ENCODE measurements at places on chromosomes 6 and 20.

GRCh38 chr6:145080651-145081050 is 654.7 kb downstream of the EPM2A start:
- DNase-seq = no peak

- DNase-seq = no peak
These were observed 20.1 kb downstream of the C6orf163 start for GRCh38 chr6:87364602-87365252.

GRCh38 chr6:129685662-129686031 is 24.3 kb downstream of the ARHGAP18 start:
- no peak for DNase-seq

GRCh38 chr6:105757512-105758200 is 328.5 kb upstream of the PRDM1 start:
- no peak for DNase-seq

- no peak for DNase-seq
These were observed 25.8 kb downstream of the SYNDIG1 start for GRCh38 chr20:24495266-24495665.

- no peak for DNase-seq
These were observed 121.7 kb upstream of the CCN2 start for GRCh38 chr6:132072831-132073230.

DNA sequence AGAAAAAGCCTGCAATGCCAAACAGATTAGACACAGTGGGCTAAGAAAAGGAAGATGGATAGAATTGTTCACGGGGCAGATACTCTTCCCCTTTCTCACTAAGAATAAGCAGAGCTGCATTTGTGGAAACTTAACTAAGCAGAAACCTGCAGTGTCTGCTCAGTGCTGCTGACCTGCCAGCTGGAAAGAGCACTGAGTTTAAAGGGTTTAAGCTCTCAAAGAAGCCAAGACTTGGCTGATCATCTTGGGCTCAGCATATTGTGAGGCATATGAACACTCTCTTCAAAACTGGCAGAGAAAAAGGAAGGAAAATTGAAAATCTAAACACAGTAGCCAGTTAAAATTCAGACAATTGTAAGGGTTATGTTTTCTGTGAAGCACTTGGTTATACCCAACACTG is 711.1 kb upstream of the EPHA7 start:
- DNase-seq = no peak

DNA sequence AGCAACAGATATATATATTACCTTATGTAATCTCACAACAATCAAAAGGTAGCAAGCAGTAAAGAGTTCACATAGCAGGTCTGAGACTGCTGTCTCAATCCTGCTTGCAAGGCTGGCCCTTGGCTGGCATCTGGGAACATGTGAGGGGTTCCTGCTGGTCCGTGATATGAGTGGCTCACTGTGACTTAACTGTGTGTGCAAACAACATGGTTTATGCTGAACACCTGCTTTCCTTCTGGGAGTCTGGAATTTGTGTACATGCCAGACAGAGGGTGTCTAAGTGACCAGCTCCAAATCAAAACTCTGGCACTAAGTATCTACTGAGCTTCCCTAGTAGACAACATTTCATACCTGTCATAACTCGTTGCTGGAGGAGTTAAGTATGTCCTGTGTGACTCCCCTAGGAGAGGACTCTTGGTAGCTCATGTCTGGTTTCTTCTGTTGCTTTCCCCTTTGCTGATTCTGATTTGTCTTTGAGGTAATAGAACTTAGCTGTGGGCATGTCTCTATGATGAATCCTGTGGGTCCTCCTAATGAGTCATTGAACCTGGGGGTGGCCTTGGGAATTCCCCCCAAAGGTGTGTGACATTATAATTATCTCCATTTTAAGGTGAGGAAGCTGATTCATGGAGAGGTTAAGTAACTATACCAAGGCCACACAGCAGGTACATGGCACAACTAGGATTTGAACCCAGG is 131.6 kb upstream of the NEDD9 start:
- peak; percentile 39 for DNase-seq

- DNase-seq = no peak
These were observed 11.3 kb downstream of the STK35 start for GRCh38 chr20:2112910-2113309.

GRCh38 chr6:84583784-84584183 is 180.6 kb downstream of the TBX18 start:
- no peak for DNase-seq

- DNase-seq = no peak
These were observed 153.9 kb downstream of the LPA start for GRCh38 chr6:160510199-160510598.

GRCh38 chr6:13117570-13117969 is 210.8 kb downstream of the TBC1D7 start:
- no peak for DNase-seq

DNA sequence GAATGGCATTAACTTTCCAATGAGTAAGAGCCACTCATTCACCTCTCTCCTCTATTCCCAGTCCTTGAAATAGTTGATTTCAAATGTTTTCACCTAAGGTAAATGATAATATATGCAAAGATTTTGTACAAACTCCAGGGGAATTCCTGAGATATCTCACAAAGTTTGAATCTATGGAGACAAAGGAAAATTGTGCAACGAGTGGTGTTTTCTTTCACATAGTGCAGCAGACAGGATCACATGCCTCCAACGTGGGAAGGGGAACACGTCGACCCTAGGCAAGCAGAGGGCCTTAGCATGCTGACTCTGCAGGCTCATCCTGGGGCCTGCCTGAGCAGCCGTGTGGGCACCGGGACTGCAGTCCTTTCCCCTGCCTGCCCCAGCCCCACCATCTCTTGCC is 195.6 kb upstream of the THBS2 start:
- no peak for DNase-seq

- no peak for DNase-seq
These were observed 63.0 kb upstream of the RBM24 start for GRCh38 chr6:17218023-17218748.

DNA sequence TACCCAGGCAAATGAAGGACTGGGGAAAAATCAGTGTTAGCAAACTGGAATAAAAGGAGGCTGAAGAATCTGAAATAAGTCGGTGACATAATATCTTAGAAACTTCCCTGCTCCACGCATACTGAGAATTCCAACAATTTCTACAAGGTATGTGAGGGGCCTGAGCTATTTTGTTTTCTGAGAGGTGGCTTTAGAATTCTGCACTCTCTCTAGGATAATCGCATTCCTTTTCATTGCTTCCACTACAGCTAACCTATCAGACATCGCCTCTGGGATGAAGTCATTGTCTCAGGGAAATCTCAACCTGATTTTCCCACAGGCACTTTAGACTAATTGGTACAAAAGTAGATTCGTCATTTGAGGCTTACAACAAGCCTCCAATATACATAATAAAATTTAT is 740.8 kb downstream of the PHF3 start:
- no peak for DNase-seq

- DNase-seq = no peak
These were observed 50.8 kb upstream of the NRN1 start for GRCh38 chr6:6057442-6058053.

DNA sequence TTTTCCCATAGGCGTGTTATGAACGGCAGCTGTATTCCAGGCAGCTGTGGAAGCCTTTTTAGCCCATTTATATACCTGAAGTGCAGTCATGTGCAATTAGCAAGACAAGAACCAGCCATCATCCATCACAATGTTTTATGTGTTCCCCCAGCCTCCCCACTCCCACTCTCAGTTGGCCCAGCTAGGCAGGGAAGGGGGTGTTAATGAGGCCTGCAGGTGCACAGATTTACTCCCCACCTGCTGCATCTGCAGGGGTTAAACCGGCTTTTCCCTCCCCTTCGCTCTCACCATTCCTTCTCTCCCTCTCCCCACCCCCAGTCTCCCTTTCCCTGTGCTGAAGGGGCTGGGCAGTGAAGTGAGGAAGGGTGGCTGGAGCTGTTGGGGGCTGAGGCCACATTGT is 149.8 kb upstream of the AKAP12 start:
- DNase-seq = no peak

- DNase-seq = no peak
These were observed 61.8 kb downstream of the MLIP start for GRCh38 chr6:54173089-54173488.

GRCh38 chr20:10560686-10561085 is 113.1 kb downstream of the JAG1 start:
- DNase-seq = no peak

DNA sequence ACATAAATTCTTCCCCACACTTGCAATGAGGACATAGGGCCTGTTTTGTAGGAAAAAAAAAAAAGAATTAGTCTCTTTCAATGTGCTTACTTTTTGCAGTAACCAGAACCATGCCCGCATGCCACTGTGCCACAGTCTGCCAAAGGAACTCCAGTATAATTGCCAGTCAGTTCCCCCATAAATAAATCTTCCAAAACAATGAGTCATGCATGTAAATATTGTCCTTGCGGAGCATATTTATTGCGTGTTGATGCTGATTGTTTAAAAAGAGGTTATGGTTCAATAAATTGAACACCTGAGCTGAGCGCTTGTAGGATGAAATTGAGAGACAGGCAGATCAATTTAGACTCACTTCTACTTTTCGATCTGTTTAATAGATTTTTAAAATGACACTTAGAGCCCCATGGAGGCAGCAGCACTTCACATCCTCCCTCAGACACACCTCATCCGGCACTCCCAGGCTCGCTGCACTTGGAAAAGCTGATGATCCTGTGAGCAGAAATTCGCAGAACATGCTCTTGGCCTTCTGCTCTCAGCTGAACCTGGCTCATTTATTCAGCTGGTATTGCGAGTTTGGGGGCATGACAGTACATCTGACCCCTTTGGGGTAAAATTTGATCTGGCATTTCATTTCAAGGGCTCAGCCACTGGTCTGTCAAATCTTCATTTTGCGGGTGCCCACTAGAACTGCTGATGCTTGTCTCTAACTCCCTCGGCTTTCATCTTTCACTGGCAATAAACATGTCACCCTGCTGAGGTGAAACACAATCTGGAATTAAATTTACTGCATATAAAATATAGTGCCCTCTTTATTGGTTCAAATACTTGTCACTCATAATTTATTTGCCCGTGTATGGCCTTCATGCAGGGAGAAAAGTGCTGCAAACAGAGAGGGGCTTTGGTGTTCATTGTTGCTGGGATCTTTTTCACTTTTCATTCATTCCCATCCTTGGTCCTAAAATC is 371.1 kb upstream of the POU3F2 start:
- DNase-seq = no peak
